ENCODE measurements at places on chromosomes 16 and 17.

GRCh38 chr16:11966173-11966572, 1.2 kb downstream of the TNFRSF17 start:
- no peak for DNase-seq

DNA sequence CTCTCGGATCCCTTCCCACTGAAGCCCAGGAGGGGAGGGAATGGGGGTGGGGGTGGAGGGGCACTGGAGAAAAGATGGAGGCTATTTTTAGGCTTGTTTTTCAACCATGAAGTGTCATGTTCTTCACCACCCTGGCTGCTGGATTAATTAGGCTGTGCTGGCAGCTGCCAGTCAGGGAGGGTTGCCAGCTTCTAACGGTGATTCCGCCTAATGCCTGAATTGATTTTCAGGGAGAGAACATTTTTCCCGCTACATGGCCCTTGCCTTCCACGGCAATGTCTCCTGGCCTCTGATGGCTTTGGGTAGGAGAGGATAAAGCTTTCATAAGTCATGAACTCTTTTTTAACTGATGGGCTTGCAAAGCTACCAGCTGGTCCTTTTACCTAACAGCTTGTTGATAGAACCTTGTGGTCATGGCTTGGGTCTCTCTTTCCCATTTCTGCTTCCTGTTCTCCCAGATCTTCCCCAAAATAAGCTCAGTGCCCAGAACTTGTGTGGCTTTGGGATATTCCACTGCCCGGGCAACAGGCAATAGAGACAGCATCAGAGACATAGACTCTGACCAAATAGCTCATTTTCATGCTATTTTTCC, 167.4 kb downstream of the PITPNC1 start:
- no peak for DNase-seq

DNA sequence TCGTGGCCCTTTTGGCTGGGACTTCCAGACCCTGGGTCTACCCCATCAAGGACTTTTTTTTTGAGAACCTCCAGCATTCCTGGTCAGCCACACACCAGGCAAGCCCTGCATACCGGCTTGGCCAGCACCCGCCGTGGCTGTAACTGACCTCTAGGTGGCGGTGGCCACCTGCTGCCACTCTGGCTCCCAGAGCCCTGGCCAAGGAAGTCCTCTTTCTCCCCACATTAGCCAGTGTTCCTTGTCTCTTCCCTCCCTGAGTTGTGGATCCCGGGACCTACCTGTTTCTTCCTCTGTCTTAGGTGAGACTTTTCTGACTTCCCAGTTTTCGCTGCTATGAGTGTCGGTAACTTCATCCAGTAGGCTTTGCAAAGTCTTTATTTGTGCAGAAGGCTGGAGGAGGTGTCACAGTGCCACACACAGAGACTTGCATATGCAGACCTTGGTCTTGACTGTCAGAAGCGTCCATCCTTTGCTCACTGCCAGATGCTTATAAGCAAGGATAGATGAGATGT, 348.3 kb downstream of the CPPED1 start:
- peak; percentile 14 for DNase-seq

GRCh38 chr16:86367291-86368072, 142.8 kb upstream of the FOXF1 start:
- DNase-seq: no peak

- DNase-seq: no peak
These were observed 52.2 kb downstream of the CCT6B start for GRCh38 chr17:34909040-34909439.

- DNase-seq: no peak
These were observed 17.0 kb downstream of the DHODH start for GRCh38 chr16:72025404-72026114.

DNA sequence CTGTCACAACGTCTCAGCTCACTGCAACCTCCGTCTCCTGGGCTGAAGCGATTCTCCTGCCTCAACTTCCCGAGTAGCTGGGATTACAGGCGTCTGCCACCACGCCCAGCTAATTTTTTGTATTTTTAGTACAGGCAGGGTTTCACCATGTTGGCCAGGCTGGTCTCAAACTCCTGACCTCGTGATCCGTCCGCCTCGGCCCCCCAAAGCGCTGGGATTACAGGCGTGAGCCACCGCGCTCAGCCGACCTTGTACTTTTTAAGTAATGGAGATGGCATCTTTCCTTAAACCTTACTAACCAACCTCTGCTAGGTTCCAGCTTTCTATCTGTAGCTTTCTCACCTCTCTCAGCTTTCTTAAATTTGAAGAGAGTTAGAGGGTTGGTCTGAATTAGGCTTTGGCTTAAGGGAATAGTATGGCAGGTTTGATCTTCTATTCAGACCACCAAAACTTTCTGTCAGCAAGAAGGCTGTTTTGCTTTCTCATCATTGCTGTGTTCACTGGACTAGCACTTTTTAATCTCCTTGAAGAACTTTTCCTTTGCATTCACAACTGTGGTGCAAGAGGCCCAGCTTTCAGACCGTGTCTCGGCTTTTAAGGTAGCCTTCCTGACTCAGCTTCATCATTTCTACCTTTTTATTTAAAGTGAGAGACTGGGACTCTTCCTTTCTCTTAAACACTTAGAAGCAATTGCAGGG, 28.0 kb downstream of the YWHAE start:
- DNase-seq: no peak

GRCh38 chr16:72182976-72183375, 11.0 kb upstream of the PMFBP1 start:
- DNase-seq: no peak

DNA sequence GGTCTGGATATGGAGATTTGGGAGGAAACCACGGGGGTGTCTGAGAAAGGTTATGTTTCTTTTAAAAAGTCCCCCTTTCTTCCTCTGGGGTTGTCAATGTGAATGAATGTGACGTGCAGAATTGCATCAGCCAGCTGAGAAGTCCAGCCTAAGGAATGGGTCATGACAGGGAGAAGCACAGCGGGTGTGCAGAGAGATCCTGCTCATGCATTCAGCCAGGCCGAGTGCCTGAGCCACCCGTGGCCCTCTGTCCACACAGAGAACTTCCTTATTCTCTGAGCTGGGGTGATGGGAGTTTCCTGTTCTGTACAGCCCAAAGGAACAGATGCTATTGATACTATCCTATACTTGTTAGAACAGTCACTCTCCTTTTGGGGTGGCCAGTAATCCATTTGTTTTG, 117.9 kb downstream of the CPPED1 start:
- DNase-seq: no peak
